ENCODE measurements at places on chromosomes 4 and X. TPM values are rescaled to one million over a fixed set of nuclear protein-coding genes. Genes with fewer than 3 reads are reported as not detected.

- no peaks in the 10 kb centered on the region for H3K4me1 ChIP-seq
- H3K36me3 ChIP-seq, result no peaks in the 10 kb centered on the region
- no peak for DNase-seq
- no peak overlapping the region for H3K4me3 ChIP-seq
- H3K27me3 ChIP-seq, result no peaks in the 10 kb centered on the region
These were observed 197.3 kb upstream of the FAT1 start for GRCh38 chr4:186920992-186921391.

- no peaks in the 10 kb centered on the region for H3K27me3 ChIP-seq
- peaks cover 23% of the 10 kb centered on the region for H3K4me1 ChIP-seq
- peak overlapping the region; percentile 77 for H3K4me3 ChIP-seq
- no peaks in the 10 kb centered on the region for H3K36me3 ChIP-seq
- H3K27ac ChIP-seq, result no peak overlapping the region
These were observed 653 bp downstream of the PLA2G12A start for GRCh38 chr4:109729117-109729717.

GRCh38 chr4:142292231-142292630 is 553.9 kb downstream of the INPP4B start:
- H3K36me3 ChIP-seq, result no peaks in the 10 kb centered on the region
- no peak overlapping the region for H3K4me3 ChIP-seq
- H3K27me3 ChIP-seq, result no peaks in the 10 kb centered on the region
- no peak overlapping the region for H3K27ac ChIP-seq
- H3K4me1 ChIP-seq, result no peaks in the 10 kb centered on the region
- DNase-seq, result no peak

The SPANXA2 gene
- total RNA-seq, result not detected

- no peak overlapping the region for H3K4me3 ChIP-seq
- no peaks in the 10 kb centered on the region for H3K36me3 ChIP-seq
- H3K4me1 ChIP-seq, result no peaks in the 10 kb centered on the region
These were observed 67.6 kb downstream of the ATG4A start for GRCh38 chrX:108159028-108159670.
